ENCODE measurements at places on chromosomes 5 and 9. TPM values are rescaled to one million over a fixed set of nuclear protein-coding genes. Genes with fewer than 3 reads are reported as not detected.

Gene INVS
- total RNA-seq: 52.1 TPM

Gene SPINK1
- 4.0 TPM for total RNA-seq

- no peaks in the 10 kb centered on the region for H3K27me3 ChIP-seq
- no peak for DNase-seq
- no peaks in the 10 kb centered on the region for H3K36me3 ChIP-seq
- H3K4me3 ChIP-seq: no peak overlapping the region
- no peak overlapping the region for H3K27ac ChIP-seq
- peaks cover 6% of the 10 kb centered on the region for H3K4me1 ChIP-seq
Observed at GRCh38 chr5:61808909-61809308, 476.9 kb downstream of the ZSWIM6 start.

DNA sequence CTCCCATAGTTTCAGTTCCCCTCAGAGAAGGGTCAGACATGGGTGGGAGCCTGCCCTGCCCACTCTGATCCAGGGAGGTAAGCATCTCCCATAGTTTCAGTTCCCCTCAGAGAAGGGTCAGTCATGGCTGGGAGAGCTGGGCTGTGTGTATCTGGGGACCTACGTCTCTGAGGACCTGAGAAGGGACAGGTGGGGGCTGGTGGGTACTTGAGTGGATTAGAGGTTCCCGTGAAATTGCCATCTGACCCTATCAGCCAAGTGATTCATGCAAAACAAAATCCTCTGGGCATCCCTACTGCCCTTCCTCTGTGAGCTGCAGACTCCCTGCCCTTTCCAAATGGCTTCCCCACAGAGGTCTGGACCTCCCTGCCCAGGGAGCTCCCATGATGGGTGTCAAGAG, 3.9 kb downstream of the ENHO start:
- no peaks in the 10 kb centered on the region for H3K27me3 ChIP-seq
- H3K36me3 ChIP-seq: no peaks in the 10 kb centered on the region
- H3K4me3 ChIP-seq: no peak overlapping the region
- H3K4me1 ChIP-seq: peaks cover 3% of the 10 kb centered on the region
- no peak overlapping the region for H3K27ac ChIP-seq
- no peak for DNase-seq

GRCh38 chr9:100066539-100066938, 32.3 kb downstream of the ERP44 start:
- H3K27ac ChIP-seq: no peak overlapping the region
- H3K4me1 ChIP-seq: peaks cover 6% of the 10 kb centered on the region
- DNase-seq: no peak
- no peaks in the 10 kb centered on the region for H3K36me3 ChIP-seq

GRCh38 chr9:122168356-122168755, 8.6 kb downstream of the MORN5 start:
- no peak overlapping the region for H3K4me3 ChIP-seq
- no peak for DNase-seq
- H3K27ac ChIP-seq: no peak overlapping the region
- H3K36me3 ChIP-seq: no peaks in the 10 kb centered on the region
- no peaks in the 10 kb centered on the region for H3K4me1 ChIP-seq
- H3K27me3 ChIP-seq: peaks cover 4% of the 10 kb centered on the region

DNA sequence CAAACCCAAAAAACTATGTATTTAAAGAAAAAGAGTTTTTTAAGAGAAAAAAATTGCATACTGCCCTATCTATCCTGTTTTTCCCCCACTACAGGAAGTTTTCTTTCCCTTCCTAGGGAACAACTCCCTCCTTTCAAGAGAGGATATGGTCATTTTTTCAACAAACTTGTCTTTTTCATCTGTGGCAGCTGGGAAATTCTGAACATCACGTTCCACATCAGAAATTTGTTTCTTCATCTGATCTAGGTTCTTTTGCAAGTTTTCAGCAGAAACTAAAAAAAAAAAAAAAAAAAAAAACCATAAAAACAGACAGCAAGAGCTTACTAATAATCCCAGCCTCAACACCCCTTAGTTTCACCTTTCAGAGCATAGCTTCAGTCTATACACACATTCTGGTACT, 38.5 kb downstream of the PCDHGC5 start:
- peaks cover 70% of the 10 kb centered on the region for H3K4me1 ChIP-seq
- H3K27me3 ChIP-seq: no peaks in the 10 kb centered on the region
- H3K27ac ChIP-seq: peak overlapping the region; percentile 74
- no peak overlapping the region for H3K4me3 ChIP-seq
- DNase-seq: no peak

DNA sequence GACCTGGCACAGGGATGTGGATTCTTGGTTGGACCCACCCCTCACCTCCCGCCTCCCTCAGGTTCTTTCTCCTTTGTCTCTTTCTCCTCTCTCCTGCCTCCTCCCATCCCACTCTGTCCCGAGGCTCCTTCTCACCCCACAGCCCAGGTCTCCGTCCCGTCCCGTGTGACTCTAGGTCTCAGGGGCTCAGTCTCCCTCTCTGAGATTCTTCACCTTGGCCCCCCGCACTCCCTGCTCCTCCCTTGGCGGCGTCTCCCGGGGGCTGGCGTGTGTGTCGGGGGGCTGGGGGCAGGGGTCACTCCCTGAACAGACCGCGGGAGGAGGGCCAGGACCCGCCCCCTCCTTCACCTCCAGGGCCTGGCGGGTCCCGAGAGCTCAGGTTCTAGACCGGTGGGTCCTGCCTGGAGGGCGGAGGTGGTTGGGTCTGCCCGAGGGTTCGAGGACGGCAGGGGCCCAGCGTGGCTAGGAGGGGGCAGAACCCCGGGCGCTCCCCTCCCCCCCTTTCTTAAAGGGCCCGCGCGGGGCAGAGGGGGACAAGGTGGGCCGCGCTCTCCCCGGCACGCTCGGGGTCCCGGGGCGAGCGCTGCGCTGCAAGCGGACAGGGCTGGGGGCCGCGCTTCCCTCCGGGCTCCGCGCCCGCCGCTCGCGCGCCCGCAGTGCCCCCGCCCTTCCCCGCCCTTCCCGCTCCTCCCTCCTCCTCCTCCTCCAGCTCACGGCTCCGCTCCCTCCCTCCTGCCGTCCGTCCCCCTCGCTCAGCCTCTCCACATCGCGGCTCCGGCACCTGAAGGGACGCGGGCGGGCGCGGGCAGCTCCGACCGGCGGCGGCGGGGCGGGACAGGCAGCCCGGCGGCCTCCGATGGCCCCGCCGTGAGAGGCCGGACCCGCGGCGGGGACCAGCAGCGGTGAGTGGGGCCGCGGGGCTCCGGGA, at the start of gene PSD2:
TSS of gene PSD2 (plus strand) at position 735 of the 928 bp plus-strand sequence. CDS start 13,633 bp downstream, outside the sequence.
- peak; percentile 50 for DNase-seq
- H3K4me1 ChIP-seq: no peaks in the 10 kb centered on the region
- H3K4me3 ChIP-seq: no peak within 1 kb of the TSS

DNA sequence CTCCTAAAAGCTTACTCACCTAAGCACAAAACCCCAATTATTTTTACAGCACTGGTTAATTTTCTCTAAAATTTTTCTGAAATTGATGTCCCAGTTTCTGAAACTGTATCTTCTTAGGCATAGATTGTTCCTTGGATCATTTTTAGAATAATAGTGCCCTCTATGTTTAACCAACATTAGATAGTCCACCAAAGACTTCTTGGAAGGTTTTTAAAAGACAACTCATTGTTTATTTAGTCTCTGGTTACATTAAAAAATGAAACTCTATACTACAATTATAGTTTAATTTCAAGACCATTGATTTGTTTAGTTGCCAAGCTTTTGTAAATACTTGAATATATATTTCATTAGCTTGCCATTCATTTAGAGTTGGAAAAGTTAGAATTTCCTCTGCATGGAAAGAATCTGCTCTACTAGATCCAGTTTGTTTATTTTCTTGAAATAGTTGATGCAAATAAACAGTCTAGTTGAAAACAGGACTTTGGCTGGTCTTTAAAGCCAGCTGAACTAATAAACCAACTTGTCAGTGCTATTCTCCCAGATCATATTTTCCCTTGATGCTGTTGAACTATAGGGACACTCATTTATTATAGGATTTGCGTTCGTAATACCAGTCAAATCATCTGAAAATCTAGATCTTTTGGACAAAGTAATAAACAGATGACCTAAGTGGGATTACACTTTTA, 990.5 kb downstream of the TLE1 start:
- H3K27me3 ChIP-seq: no peaks in the 10 kb centered on the region
- no peak overlapping the region for H3K4me3 ChIP-seq
- peaks cover 14% of the 10 kb centered on the region for H3K4me1 ChIP-seq
- H3K27ac ChIP-seq: no peak overlapping the region

DNA sequence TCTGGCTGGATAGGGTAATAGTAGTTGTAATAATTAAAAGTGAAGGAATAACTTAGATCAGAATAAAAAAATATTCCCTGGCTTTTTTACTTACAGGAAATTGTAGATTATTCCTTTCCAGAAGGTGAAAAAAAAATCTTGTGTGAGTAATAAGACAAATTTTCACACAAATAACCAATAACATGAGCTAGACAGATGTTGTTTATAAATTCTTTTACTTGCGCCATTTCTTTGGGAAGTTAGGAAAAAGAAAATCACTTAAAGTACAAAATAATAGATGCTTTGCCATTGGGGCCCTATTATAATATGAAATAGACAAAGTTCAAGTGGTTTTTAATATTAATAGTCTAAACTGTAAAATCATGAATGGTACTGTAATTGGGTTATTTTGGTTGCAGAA, 204.1 kb downstream of the ARRDC3 start:
- DNase-seq: no peak
- H3K4me1 ChIP-seq: no peaks in the 10 kb centered on the region
- H3K27ac ChIP-seq: no peak overlapping the region
- H3K36me3 ChIP-seq: no peaks in the 10 kb centered on the region

- DNase-seq: no peak
- H3K27me3 ChIP-seq: no peaks in the 10 kb centered on the region
- no peaks in the 10 kb centered on the region for H3K4me1 ChIP-seq
- no peak overlapping the region for H3K4me3 ChIP-seq
- no peaks in the 10 kb centered on the region for H3K36me3 ChIP-seq
Observed at GRCh38 chr9:72326641-72327040, 38.4 kb downstream of the ZFAND5 start.

GRCh38 chr5:148986636-148987035, 76.2 kb downstream of the SH3TC2 start:
- no peaks in the 10 kb centered on the region for H3K27me3 ChIP-seq
- no peaks in the 10 kb centered on the region for H3K36me3 ChIP-seq
- no peak for DNase-seq
- no peak overlapping the region for H3K4me3 ChIP-seq
- H3K4me1 ChIP-seq: no peaks in the 10 kb centered on the region

DNA sequence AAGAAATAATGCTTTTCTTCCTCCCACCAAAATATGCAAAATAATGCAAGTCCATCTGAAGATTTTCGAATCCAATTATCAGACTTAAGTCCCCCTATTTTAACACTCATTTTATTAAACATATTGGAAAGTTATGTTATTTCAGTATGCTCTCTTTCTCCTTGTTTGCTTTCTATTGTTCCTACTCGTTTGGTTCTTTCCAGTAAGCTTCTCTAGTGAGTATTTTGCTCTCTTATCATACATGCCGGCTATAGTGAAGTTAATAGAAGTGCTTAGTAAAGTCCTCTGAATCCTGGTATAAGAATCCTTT, 517 bp downstream of the ALDH1A1 start:
- H3K4me1 ChIP-seq: no peaks in the 10 kb centered on the region
- no peaks in the 10 kb centered on the region for H3K36me3 ChIP-seq
- no peak overlapping the region for H3K4me3 ChIP-seq

DNA sequence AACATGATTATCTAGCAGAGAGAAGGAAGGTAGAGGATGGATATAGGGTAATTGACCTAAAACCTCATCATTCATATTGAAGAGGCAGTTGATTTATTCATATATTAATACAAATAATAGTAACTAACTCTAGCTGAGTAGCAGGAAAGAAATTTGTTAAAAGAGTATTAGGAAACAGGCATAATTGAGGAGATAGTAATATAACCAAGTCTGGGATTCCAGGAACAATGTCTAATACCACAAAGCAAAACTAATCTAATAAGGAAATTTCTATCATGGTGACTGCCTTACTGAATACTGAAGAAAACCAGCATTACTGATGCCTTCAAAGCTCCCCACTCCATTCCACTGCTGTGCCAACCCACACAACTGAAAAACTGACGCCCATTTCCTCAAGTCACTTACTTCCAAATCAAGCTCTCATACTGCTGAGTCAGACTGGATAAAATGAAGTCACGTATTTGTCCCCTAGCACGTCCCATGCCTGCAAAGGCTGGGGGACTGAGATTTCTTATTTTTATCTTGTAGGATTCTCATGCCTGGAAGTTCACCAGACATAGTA, 153.9 kb downstream of the SMC2 start:
- H3K4me1 ChIP-seq: no peaks in the 10 kb centered on the region
- H3K27ac ChIP-seq: no peak overlapping the region
- DNase-seq: no peak
- H3K4me3 ChIP-seq: no peak overlapping the region
- no peaks in the 10 kb centered on the region for H3K27me3 ChIP-seq

GRCh38 chr9:88660611-88661010, 125.6 kb downstream of the NXNL2 start:
- H3K27ac ChIP-seq: no peak overlapping the region
- no peaks in the 10 kb centered on the region for H3K36me3 ChIP-seq
- DNase-seq: no peak
- H3K4me1 ChIP-seq: peaks cover 17% of the 10 kb centered on the region

DNA sequence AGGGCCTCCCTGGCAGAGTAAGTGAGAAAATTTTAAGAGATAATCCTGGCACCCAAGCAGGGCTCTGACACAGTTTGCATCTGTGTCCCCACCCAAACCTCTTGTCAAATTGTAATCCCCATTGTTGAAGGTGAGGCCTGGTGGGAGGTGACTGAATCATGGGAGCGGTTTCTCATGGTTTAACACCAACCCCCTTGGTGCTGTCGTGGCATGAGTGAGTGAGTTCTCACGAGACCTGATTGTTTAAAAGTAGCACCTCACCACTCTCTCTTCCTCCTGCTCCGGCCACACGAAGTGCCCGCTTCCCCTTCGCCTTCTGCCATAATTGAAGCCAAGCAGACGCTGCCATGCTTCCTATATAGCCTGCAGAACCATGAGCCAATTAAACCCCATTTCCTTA, 80.1 kb downstream of the FBXW11 start:
- H3K27ac ChIP-seq: no peak overlapping the region
- no peak for DNase-seq
